Right cardiac atrium (tissue), 5 donors: ENCODE measurements at places on chromosomes 13 and 19. TPM values are rescaled to one million over a fixed set of nuclear protein-coding genes. Genes with fewer than 3 reads are reported as not detected.

C1QTNF9 gene
- 0.79 TPM for total RNA-seq

IGFL2 gene
- not detected for total RNA-seq

CEACAM7 gene
- not detected for total RNA-seq

PEX11G gene
- total RNA-seq: 2.5 TPM

DNA sequence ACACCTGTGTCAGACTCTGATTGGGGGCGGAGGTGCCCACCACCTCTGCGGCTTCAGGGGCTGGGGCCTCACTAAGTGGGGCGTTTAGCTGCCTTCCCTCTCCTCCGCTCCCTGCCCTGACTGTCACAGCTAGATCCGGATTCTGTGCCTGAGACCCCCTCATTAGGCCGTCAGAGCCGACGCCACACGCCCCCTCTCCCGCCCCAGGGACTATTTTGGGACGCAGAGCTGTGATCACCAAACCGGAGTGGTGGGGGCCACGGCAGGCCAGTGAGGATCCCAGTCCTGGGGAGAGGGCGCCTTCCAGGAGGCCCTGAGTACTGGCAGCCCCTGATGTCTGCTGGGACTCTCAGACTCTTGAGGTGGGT, 762 bp downstream of the KANK3 start:
- no peak for DNase-seq

- DNase-seq: no peak
Observed at GRCh38 chr19:5968431-5969373, 9.2 kb downstream of the RANBP3 start.

DNA sequence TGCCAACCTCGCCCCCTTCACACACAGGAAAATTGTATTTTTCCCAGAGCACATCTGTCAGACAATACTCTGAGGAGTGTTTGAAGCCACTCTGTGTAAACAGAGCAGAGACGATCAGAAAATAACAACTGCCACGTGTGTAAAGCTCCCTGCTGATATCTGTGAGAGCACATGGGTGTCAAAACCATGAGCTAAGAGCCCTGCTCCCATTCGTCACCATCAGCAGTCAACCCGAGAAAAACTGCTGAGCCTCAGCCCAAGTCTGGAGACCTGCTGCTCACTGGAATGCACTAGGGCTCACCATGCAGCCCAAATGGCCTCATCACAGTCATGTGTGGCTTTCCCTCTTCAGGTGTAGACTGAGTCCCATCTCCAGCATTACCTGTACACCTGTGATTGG, 304.1 kb downstream of the FGF14 start:
- DNase-seq: peak; percentile 49

DNA sequence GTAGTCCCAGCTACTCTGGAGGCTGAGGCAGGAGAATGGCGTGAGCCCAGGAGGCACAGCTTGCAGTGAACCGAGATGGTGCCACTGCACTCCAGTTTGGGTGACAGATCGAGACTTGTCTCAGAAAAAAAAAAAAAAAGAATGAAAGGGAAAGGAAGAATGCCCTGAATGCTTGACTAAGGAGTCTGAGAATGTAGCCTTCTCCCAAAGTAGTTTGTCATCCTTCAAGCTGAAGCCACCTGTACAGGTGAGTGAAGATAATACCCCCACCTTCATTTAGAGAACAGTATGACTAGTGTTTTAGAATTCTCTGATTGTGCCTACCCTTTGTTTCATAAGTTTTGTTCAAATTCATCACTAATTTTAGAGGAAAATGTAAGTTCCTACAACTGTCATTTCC, 5.9 kb downstream of the RCBTB1 start:
- DNase-seq: no peak

DNA sequence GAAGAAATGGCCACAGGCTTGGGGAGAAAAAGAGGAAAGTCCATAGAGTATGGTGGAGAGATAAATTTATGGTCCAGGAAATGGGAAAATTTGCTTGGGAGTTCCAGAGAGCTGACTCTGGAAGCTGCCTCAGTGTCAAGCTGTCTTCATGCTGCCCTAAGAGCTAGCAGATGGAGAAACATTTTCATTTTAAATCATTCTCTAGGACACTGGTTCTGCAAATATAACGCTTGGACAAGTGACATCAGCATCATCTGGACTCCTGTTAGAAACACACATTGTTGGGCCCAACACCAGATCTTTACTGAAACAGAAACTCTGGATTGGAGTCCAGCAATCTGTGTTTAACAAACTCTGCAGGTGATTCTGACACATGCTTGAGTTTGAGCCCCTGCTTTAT, 592.0 kb upstream of the KLF12 start:
- no peak for DNase-seq

- peak; percentile 69 for DNase-seq
Observed at GRCh38 chr19:39423258-39424086, 11.0 kb downstream of the PLEKHG2 start.

DNA sequence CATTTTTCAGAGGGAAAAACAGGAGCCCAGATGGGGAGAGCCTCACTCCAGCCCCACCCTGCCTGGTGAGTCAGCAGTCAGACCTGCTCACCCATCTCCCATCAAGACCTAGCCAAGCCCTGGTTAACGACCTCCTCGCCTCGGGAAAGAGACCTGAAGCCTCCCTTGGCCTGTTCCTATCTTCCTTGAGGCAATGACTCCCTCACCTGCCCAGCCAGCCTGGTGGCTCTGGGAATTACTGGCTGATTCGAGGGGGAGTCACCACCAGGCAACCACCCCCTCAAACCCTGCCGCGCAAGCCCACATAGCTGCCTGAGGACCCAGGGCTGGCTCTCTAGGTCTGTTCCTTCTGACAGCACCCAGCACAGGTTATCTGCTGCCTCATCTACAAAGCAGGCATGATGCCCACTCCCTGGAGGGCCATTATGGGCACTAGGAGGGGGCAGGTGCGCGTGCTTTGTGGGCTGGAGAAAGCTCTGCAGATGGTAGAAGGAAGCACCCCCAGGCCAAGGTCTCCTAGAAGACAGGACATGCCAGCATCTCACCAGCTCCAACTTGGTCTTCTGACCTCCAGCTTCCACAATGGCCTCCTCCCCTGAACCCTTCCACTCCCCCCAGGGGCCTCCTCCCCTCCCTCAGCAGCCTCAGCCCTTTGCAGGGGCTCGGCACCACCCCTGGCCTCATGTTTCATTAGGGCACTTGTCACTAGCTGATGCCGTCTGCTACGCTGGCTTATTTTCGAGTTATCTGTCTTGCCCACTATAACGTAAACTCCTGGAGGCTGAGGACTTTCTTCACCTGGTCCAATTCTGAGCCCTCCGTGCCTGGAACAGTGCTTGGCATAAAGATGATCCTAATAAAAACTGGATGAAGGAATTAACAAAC, 10.4 kb downstream of the DEDD2 start:
- no peak for DNase-seq

DNA sequence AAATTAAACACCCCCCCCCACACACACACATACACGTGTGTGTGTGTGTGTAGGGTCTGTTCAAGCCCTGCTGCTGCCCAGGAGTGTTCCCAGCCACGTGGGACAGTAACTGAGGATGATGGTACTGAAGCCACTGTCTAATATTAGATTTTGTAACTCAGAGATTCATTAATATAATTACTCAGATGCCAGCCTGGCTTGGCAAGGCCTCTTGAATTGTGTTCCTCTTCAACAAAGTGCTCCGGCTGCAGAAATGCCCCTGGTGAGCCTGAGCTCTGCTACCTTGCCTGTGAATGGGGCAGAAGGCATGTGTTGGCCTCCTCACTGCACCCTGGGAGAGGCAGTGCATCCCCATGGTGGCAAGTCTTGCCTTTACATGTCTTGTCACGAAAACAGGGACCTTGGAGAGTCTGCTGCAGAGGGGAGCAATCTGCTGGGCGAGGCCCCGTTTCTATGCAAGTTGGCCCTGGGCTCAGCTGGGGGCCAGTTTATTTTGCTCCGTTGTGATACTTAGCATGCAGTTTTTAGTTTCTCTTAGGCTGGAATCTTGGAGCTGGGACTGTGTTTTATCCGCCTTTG, 44.0 kb downstream of the NFIX start:
- DNase-seq: peak; percentile 67
